ENCODE measurements at places on chromosomes 4 and X. TPM values are rescaled to one million over a fixed set of nuclear protein-coding genes. Genes with fewer than 3 reads are reported as not detected.

DNA sequence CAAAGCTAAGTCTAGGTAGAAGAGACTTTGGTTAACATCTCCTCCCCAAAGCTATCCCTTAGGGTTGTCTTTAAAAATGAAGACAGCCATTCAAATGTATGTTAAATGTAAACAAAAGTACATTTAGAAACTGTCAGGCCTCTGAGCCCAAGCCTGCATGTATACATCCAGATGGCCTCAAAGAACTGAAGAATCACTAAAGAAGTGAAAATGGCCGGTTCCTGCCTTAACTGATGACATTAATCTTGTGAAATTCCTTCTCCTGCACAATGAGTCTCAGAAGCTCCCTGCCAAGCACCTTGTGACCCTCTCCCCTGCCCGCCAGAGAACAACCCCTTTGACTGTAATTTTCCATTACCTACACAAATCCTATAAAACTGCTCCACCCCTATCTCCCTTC, 377.9 kb downstream of the FAM133A start:
- DNase-seq: no peak

Gene WFS1
- 68.1 TPM for total RNA-seq

DNA sequence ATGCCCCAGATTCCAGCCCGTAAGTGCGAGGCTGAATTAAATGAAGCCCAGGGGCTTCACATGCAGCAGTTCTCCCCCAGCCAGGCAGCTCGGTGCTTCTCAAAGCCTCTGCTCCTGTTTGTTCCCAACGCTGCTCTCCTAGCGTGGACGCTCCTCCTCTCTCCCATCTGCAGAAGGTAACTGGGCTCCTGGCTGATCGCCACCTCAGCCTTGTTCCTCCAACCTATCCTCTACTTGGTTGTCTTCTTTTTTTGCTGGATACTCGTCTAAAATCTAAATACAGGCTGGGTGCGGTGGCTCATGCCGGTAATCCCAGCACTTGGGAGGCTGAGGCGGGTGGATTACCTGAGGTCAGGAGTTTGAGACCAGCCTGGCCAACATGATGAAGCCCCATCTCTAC, 70.3 kb downstream of the NSUN7 start:
- no peak for DNase-seq

Gene BTK
- 7.9 TPM for total RNA-seq

- DNase-seq: no peak
Measured at GRCh38 chr4:6391186-6391851, 81.1 kb downstream of the PPP2R2C start.

DNA sequence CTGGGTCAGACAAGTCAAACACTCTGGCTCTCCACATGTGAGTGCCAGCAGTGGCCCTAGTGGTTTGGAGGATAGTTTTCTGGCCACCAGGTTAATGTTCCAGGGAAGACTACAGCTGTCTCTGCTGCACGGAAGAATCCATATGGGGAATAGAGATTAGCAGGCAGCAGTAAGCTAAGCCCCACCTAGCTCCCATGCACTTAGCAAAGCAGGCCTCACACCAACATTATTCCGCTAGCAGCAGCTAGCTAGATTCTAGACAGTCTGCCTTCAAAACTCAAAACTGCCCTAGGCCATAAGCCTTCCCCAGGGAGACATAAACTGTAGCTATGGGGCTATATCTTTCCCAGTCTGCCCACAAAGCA, 203.4 kb downstream of the CHIC1 start:
- DNase-seq: no peak

DNA sequence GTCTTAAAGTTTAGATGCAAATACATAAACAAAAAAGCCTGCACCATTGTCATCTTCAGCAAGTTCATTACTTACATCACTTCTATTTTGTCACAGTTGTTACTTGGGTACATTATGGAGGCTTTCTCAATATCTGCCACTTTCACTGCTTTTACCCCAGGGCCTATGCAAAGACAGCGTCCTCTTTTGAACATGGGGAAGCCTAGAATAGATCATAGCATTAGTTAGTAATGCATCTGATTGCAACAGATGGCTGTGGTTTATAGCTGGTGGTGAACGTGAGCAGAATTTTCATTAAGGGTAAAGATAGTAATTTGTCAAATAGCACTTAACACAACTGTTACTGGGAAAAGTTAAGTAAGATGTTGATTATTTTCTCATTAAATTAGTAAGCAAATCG, 729 bp downstream of the CXCL11 start:
- DNase-seq: no peak

- no peak for DNase-seq
Measured at GRCh38 chrX:121179972-121180371, 132.6 kb downstream of the GLUD2 start.

Gene GLRA3
- total RNA-seq: not detected
